ENCODE measurements at places on chromosomes 12 and 14.

GRCh38 chr14:94612174-94612573 lies at the start of gene SERPINA3:
SERPINA3 (plus strand) TSS chr14:94612391; CDS start chr14:94614442, 2,051 bp downstream.
- DNase-seq = no peak

DNA sequence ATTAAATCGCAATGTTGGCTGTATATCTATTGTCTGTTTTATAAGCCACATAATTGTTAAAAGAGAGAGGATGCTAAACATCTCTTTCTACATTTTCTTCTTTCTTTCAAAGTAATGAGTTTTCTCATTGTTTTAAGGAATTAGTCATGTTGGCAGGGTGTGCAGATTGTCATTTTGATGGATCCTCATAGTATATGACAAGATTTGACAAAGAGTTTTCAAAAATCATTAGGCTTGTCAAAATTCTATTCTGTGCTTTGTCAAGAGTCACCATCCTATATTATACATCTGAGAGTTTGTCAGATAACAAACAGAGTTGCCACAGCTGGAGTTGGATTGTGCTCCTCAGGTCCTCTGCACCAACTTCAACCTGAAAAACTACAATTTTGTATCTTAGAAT lies 35.4 kb upstream of the APPL2 start:
- DNase-seq = no peak

- no peak for DNase-seq
These were observed 254.4 kb upstream of the DIO2 start for GRCh38 chr14:80465546-80466220.

- DNase-seq = no peak
These were observed 22.2 kb upstream of the CCND2 start for GRCh38 chr12:4251216-4251891.

DNA sequence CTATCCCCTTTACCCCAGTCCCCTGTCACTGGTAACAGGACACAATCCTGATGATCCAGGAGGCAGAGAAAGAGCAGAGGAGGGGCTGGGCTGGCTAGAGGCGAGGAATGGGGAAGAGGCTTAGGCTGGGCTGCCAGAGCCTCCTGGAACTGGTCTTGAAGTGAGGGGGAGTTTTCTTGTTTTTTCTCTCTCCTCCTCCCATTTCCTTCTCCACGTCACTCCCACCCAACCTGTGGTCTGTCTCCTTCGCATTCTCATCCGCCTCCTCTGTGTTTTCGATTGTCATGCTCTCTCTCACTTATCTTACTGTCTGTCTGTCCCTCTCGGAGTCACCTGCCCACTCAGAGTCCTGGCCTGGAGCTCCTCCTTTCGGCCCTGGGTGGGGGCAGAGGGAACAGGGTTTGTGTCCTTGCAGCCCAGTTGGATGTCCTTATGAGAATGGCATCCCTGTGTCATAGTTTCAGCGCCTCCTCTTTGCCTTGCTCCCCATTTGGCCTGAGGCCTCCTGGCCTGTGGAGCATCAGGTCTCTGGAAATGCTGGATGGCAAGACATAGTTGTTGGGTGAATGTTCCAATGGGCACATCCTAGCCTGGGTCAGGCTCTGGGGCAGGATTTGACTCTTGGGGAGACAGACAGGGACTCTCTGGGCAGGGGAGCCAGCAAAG lies 3.4 kb upstream of the KRT80 start:
- DNase-seq = no peak

- no peak for DNase-seq
These were observed 209.2 kb downstream of the ZFP36L1 start for GRCh38 chr14:68583548-68584280.

DNA sequence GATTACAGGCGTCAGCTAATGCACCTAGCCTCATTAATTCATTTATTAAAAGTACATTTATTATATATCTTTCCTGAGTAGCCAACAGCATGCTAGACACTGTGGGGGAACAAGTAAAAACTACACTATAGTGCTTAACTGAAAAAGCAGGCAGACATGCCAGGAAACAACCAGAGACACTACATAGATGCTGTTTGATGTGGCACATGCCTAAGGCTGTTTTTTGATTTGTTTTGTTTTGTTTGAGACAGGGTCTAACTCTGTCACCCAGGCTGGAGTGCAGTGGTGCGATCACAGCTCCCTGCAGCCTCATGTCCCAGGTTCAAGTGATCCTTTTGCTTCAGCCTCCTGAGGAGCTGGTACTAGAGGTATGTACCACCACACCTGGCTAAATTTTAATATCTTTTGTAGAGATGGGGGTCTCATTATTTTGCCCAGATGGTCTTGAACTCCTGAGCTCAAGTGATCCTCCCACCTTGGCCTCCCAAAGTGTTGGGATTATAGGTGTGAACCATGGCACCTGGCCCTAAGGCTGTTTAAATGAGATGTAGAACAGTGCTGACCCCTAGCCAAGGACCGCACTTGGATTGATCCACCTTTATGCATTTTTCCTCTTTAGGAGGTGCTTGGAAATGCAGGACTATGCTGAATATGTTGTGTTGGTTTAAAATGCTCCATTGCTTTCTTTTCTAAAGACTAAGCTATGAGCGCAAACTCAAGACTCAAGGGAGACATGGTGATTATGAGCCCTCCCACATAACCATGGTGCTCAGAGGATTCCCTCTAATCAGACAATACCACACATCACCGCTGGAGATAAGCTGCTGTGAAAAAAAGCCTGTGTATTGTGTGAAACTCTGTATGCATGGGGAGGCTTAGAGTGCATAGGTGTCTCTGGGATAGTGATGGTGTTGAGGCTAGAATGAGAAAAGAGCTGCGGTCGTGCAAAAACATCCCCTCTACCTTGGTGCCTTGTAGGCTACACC lies 10.5 kb upstream of the C14orf93 start:
- no peak for DNase-seq

DNA sequence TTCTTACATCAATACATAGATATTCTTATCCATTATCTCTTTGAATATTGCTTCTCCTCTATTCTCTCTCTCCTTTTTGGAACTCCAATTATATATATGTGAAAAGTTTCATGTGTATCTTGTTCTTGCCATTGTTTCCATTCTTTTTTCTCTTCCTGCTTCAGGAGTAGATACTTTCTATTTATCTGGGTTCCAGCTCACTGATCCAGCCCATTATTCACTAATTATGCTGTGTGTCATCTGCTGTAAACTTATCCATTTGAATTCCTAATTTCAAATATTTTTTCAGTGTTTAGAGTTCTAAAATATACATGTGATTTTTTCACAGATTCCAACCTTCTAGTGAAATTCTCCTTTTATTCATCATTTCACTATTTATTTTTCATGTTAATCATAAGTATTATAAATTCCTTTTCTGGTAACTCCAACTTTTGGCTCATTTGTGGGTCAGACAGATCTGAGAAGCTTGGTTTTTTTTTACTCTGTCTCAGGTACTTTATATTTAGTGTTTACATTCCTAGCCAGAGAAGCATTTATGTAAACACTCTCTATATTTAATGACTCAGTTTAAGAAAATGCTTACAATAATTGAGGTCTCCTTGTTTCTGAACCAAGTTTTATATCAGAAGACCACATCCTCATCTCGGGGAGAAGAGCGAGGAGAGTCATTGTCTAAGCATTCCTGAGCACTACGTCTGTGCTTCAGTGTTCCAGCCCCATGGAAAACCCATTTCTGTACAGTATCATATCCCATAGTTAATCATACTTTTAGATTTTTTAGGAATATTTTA lies 15.9 kb upstream of the AMIGO2 start:
- DNase-seq = no peak

DNA sequence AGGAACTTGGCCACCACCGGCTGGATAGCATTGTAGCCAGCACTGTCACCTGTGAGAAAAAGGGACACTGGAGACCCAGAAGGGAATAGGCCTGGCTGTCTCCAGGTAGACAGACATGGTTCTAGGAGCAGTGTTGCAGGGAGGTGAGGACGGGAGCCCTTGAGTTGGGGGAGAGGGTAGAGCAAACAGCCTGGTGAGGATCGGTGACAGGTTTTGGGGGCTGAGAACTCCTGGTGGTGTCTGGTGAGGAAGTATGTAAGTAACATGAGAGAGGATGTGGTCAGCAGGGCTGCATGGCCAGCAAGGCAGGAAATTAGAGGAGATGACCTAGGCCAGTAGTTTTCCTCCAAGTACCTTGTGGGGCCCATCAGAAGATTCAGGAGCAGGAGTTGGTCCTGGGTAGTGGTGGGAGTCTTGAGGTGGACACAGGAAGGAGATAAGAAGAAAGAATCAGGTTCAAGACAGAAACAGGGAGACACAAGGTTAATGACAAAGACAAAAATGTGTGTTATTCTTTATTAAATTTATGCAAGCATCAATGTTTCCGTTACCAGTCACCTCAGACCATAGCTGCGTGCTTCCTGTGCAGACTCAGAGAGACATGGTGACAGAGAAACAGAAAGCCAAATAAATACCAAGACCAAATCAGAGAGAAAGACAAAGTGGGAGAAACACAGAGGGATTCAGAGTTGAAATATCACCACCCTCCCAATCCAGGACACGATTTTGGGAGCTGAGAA lies at the start of gene ARHGAP9:
TSS of gene ARHGAP9 (minus strand) at position 491 of the 740 bp plus-strand sequence. CDS start at position 31, 460 bp downstream.
- no peak for DNase-seq

GRCh38 chr14:22737052-22737451 lies 29.4 kb upstream of the OXA1L start:
- no peak for DNase-seq

DNA sequence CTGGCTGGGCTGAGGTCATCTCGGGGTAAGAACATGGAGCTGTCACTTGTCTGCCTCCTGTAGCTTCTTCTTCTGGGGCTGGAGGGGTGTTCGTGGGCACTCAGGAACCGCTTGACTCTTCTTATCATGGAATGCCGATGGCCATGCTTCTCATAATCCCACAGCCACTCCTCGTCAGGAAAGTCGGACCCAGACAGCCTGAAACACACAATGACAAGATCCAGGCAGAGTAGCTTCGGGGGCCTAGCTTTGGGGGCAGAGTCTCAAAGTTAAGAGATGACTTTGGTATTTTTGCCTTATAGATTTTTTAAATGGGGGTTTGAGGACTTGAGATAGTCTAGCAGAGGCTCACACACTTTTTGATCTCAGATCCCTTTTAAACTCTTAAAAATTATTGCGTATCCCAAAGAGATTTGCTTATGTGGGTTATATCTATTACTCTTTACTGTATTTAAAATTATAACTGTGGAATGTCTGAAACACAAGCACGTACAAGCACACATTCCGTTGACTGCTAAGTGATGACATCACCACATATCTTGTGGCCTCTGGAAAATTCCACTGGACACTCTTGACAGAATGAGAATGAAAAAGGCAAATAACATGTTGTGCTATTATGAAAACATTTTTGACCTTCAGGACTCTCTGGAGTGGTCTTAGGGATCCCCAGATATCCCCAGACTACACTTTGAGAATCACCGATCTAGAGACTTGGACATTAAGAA lies 43.3 kb downstream of the BEST3 start:
- peak; percentile 18 for DNase-seq

DNA sequence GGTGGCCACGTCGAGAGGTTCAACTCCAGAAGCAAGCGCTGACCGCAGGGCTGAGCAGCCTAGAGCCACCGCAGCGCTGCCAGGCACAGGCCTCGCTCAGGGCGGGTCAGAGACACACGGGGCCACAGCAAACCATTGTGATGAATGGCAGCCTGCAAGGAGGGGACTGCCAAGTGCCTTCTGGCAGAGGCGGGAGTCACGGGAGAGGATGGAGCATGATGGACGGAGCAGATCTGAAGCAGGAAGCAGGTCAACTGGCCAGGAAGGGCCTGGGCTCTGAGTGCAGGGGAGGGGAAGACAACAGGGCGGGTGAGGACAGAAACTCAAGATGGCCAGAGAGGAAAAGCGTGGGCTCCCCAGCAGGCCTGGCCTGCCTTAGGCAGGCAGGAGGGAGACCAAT lies 49.8 kb downstream of the CDC42BPB start:
- DNase-seq = no peak

- no peak for DNase-seq
These were observed 11.6 kb upstream of the KRT77 start for GRCh38 chr12:52714887-52715281.

DNA sequence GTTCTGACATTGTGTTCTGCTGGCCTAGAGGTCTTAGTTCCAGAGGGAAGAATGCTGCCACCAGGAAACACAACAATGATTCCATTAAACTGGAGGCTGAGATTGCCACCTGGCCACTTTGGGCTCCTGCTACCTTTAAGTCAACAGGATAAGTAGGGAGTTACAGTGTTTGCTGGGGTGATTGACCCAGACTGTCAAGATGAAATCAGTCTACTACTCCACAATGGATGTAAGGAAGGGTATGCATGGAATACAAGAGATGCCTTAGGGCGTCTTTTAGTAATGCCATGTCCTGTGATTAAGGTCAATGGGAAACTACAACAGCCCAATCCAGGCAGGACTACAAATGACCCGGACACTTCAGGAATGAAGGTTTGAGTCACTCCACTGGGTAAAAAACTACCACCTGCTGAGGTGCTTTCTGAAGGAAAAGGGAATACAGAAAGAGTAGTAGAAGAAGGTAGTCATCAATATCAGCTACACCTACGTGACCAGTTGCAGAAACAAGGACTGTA lies 852.6 kb downstream of the LRFN5 start:
- no peak for DNase-seq

GRCh38 chr12:13142747-13143146 lies 39.3 kb upstream of the GSG1 start:
- no peak for DNase-seq

DNA sequence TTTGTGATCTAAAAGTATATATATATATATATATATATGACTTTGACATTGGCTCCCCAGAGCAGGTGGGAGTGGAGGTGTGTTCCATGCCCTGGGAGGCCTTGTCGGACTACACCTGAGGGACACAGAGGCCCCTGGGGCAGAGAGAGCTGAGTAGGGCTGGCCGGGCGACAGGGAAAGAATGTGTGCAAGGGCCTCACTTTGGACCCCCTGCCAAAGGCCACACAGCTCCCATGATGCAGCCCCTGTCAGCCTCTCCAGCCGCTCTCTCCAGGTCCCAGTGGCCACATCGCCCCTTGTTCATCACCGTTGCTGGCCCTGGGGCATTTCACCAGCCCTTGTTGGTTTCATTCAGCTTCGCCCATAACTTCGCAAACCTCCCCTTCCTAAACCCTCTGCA lies 123.9 kb downstream of the BCL11B start:
- no peak for DNase-seq

GRCh38 chr12:17110316-17110715 lies 504.4 kb upstream of the LMO3 start:
- no peak for DNase-seq

Data from smooth muscle cell of the brain vasculature (primary cell).